ENCODE measurements at places on chromosomes 7 and 10.
A peak's percentile ranks its signal among the peaks of the same experiment; 100 is the strongest.

GRCh38 chr10:102121739-102122372 is 1.7 kb upstream of the LDB1 start:
- no peak for DNase-seq

DNA sequence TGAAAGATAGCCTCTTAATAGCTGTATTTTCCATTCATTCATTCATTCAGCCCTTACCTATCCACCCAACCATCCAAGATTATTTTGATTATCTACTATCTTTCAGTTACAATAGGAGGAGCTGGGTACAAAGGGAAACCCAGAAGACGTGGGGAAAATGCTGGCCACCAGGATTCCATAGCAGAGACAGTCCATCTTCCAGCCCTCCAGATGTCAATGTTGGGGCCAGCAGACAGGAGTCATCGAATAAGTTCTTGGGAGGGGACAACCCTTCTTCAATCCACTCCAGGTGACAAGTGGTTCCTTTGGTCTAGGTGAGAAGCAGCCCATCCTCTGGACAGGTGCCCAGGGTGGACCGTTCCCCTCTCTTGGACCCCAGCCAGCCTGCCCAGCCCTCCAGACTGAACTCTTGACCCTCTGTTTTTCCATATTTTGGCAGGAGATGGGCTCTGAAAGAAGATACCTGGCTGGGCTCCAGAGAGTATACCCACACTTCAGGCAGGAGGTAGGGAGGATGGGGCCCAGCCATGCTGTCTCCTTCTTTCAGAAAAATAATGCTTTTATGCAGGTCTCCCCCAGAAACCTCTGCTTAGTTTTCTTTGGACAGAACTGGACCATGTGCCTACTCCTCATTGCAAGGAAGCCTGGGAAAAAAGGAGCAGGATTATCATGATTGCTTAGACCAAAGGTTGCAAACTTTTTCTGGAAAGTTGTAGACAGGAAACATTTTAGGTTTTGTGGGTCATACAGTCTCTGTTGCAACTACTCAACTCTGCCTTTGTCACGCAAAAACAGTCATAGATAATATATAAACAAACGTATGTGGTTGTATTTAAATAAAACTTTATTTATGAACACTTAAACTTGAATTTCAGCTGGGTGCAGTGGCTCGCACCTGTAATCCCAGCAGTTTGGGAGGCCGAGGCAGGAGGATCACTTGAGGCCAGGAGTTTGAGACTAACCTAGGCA is 95.5 kb upstream of the SMNDC1 start:
- DNase-seq, result no peak

DNA sequence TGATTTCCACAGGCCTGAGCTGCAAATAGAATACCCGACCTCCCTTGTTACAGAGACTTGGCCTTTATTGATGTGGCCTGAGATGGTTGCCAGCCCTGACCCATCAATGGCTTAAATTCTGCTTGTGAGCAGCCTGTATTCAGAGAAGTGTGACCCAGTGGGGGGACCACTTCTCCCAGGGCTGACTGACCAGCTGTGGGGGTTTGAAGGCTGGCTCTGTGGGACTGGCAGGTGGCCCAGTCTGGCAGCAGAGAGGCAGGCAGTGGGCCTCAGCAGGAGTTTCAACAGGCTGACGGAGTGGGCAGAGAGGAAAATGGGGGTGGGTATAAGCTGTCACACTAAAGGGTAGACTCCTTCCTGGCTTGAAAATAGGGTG is 12.2 kb upstream of the PPIF start:
- DNase-seq, result no peak

DNA sequence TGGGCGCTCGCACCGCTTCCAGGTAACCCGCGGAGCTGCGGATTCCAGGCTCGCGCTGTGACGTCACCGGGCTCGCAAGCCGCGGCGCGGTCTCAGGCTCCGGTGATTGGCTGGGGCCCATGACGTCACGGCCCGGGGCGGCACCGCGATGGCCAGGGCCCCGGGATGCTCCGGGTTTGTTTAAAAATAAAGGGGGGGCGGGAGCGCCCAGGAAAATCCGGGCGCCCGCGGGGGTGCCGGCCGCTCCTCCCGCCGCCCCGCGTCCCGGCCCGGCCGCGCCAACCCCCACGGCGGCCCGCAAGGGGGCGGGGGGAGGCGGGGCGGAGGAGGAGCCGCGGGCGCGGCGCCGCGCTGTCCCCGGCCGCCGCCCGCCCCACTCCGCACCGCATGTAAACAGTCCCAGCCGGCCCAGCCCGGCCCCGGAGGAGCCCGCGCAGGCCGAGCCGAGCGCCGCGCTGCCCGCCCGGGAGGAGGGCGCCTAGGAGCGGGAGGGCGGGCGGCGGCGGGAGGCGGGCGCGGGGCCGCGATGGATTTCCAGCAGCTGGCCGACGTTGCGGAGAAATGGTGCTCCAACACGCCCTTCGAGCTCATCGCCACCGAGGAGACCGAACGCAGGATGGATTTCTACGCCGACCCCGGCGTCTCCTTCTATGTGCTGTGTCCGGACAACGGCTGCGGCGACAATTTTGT is at the start of gene MTURN:
TSS of gene MTURN (plus strand) at position 376 of the 690 bp plus-strand sequence. CDS start at position 527, 151 bp downstream.
- peak; percentile 94 for DNase-seq

All from NCI-H774 (cell line).